ENCODE measurements at places on chromosomes 3 and 15.
A peak's percentile ranks its signal among the peaks of the same experiment; 100 is the strongest.

- peak; percentile 27 for DNase-seq
Observed at GRCh38 chr3:63193647-63194046, 84.5 kb upstream of the SYNPR start.

DNA sequence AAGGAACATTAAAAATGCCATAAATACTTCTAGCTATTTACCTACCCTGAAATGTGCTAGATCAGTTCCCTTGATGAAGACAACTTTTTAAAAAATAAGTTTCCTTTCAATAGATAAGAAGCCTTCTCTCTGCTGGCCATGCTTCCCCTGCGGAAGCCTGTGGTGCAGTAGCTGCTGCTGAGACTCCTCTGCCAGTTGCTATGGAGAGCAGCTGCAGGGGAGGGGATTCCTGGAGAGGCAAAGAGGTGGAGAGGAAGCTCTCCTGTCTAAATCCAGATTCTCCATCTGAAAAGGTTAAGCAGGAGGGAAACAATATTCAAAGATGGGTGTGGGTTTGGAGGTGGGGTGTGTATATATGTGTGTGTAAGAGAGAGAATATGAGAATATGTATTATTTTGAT is 69.8 kb upstream of the BFSP2 start:
- no peak for DNase-seq

DNA sequence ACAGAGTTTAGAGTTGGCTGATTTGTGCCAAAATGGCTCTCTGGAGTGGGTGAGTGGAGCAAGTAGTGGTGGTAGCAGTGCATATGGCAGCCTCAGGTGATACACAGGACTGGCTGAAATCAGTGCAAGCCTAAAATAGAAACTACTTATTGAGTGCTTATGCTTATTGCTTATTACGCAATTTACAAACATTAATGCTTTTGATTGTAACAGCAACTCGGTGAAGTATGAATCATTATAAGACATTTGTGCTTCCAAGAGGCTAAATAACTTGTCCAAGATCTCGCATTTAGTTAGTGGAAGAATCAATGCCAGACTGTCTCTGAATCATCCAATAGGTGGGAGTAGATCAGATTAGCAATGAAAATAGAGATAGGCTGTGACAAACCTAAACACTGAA is 353.8 kb downstream of the NAALADL2 start:
- DNase-seq = no peak

- DNase-seq = no peak
Observed at GRCh38 chr3:68984011-68984530, 29.4 kb downstream of the EOGT start.

- peak; percentile 35 for DNase-seq
Observed at GRCh38 chr3:17846466-17846865, 104.0 kb upstream of the TBC1D5 start.

GRCh38 chr3:172808969-172809546 is 58.5 kb downstream of the ECT2 start:
- peak; percentile 67 for DNase-seq

- DNase-seq = no peak
Observed at GRCh38 chr3:32440611-32441350, 49.1 kb downstream of the CMTM7 start.

GRCh38 chr3:159234306-159234705 is 432.5 kb downstream of the MFSD1 start:
- DNase-seq = no peak

DNA sequence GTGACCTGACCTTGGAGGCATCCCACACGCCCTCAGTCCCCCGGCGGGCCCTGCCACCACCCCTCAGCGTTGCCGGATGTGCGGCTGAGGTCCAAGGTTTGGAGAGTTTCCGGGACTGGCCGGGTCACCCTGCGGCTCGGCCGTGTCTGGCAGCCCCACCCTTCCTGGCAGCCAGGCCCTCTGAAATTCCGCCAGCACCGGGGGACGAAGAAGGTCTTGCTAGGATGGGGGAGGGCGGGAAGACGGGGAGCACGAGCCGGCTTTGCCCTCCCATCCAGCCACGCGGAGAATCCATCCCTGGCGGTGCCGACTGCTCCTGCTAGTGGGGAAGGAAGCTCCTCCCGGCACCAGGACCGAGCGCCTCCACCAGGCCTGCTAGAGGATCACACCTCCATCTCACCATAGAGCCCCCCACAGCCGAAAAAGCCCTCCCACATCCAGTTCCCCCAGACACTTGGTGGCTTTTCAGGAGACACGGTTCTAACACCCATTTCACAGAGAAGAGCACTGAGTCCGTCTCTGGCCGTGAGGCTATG is 81.5 kb downstream of the CPN2 start:
- no peak for DNase-seq
